ENCODE measurements at places on chromosomes 12 and 14.

DNA sequence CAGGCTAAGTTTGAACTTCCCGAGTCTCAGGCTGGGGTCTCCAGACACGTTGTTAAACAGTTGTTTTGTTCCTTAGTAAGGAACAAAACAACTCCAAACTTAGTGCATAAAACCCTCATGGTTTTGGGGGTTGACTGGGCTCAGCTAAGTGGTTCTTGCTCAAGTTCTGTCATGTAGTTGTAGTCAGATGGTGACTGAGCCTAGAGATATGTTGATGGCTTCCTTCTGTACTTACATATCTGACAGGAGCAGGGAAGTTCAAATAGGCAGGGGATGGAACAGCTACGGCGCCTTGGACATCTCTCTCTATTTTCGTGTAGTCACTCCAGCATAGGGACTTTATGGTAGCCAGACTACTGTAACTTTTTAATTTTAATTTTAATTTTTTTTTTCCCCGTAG is 45.7 kb downstream of the SPATS2 start:
- peak; percentile 9 for DNase-seq

- DNase-seq = no peak
These were observed 68.9 kb downstream of the ESR2 start for GRCh38 chr14:64225151-64225757.

GRCh38 chr14:51023964-51024363 is 70.9 kb downstream of the TRIM9 start:
- DNase-seq = no peak

DNA sequence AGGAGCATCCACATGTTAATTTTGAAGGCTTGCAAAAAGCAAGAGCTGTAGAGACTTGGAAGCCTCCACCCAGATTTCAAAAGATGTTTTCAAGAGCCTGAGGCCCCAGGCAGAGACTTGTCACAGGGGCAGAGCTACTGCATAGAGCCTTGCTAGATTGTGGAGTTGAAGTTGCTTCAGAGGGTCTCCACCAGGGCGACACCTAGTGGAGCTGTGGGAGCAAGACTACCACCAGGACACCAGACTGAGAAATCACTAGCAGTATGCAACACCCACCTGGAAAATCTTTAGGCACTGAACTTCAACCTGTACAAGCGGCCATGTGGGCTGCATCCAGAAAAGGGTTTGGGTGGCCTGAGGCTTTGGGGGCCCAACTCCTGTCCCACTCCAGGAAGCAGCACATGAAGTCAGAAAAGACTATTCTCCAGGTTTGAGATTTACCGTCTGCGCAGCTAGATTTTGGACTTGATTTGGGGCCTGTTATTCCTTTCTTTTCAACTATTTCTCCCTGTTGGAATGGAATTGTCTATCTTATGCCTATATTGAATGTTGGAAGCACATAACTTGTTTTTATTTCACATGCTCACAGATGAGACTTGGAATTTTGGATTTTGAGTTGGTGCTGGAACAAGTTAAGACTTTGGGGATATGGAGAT is 508.6 kb downstream of the FLRT2 start:
- DNase-seq = peak; percentile 21

GRCh38 chr14:94659901-94660300 is 47.7 kb downstream of the SERPINA3 start:
- no peak for DNase-seq

Data from AG08396 (cell line).